Fibroblast of mammary gland (primary cell): ENCODE measurements at places on chromosomes 11 and 22.
A peak's percentile ranks its signal among the peaks of the same experiment; 100 is the strongest.

DNA sequence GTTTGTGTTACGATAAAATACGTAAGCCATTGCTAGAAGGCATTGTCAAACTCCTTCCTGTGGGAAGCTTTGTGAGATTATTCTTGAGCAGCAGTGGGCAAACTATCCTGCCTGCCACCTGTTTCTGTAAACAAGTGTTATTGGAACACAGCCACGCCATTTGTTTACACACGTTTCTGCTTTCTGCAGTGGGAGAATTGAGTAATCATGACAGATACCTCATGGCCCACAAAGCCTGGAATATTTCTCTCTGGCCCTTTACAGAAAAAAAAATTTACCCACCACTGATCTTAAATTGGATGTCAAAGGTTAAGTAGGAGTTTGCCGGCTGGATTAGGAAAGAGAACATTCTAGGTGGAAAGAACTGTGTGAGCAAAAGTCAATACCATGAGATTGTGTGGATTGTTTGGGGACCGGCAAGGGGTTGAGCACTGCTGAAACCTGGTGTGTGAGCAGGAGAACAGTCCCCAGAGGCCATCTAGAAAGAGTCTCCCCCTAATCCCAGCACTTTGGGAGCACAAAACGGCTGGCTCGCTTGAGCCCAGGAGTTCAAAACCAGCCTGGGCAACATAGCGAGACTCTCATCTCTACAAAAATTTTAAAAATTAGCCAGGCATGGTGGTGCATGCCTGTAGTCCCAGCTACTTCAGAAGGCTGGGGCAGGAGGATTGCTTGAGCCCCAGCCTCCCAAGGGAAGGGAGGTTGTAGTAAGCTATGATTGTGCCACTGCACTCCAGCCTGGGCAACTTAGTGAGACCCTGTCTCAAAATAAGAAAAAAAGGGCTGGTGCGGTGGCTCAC is 6.0 kb upstream of the PLA2G6 start:
- DNase-seq = peak; percentile 56

GRCh38 chr22:33327348-33327860 is 269.2 kb upstream of the SYN3 start:
- no peak for DNase-seq

DNA sequence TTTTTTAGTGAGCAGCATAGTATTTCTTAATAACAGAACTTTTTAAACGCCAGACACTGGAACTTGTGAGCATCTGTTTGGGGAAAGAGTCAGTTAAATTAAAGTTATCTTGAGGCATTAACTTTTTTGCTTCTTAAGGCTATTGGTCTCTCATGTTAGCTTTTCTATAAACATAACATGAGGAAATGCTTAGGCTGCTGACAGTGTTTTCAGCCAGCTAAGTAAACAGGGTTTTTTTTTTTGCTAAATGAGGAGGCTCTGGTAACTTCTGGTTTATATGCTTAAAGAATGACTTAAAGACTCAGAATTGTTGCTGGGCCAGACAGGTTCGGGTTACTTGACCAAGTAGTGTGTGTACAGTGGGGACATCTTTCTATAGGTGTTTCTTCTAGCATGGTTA is 95.8 kb upstream of the ALKBH3 start:
- DNase-seq = no peak

GRCh38 chr11:59678118-59678812 is 9.4 kb upstream of the PATL1 start:
- DNase-seq = peak; percentile 20

- DNase-seq = no peak
Measured at GRCh38 chr11:108786281-108786990, 121.6 kb downstream of the DDX10 start.

DNA sequence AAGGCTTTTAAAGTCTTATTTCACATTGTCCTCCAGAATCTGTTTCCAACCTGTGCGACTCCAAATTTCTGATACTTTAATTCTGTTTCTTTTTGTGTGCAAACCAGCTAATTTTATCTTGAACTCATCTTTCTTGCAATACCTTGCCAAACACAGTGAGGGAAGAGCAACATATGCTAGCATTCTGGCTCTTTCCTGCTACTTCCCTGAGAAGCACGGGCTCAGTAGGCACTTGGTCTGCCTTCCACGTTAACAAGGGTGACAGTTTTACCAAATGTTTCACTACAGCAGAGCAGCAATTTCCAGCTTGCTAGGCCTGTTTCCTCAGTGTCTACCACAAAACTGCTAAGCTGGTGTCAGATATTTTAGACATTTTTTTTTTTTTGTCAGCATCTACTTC is 405.8 kb downstream of the NTM start:
- no peak for DNase-seq

DNA sequence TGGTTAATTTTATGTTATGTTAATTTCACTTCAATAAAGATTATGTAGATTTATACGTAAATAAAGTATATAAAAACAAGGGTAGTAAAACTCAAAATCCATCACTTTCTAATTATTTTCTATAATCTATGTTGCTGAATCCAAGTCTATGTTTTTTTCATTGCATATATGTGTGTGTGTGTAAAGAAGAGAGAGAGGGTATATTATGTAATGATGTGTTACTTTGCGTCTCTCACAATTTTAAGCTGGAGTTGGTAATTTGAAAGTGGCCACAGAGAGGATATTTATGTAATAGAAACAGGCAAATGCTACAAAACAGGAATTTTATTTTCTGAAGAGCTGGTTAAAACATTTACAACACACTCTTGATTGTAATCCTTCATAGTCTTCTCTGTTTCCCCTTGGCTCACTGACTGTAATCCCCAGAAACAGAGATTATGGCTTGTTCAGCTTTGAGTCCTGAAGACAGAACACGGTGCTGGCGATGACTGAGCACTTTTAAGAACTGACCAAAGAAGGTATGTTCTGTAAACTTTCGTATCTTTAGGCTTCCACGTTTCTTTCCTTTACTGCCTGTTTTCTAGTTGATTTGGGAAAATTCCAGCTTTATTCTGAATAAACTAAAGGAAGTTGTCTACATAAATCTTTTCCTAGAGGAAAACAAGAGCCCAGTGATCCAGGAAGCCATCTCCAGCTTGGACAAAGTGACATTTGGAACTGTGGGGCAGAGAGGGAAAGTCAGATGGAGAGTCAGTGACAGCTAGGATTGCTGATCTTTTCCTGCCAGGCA is 43.6 kb downstream of the OR2AG2 start:
- no peak for DNase-seq

DNA sequence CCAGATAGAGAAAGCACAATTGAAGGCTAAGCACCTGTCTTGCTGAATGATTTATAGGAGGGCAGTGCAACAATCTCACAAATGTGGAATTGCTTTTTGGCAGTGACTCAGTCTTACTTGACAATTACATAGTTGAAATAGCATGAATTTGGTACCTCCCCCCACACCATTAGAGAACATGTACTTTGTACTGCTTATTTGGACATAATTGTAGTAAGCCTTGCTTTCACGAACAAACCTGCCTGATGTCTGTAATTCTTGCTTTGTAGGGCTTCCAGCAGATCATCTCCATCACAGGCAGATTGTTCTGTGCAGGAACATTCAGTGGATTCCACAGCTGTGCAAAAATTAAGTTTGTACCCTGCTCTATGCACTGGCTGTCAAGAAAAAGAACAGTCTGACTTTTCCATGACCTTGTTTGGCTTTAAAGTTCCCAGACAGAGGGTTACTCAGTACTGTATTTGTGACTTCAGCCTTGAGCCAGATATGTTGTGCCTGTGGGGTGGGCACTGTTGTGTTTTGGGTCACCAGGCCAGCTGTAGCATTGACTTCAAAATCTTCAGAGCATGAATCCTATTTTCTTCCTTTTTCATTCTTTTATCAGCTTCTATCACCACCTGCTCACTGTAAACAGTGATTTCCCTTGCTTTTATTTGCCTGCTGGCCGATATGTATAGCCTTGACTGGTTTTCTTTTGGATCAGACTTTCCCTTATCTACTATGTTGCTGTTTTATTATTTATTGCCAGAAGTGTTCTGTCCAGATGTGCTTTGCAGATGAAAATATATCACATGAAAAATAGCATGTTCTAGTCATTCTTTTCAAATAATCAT is 941.0 kb upstream of the CHORDC1 start:
- peak; percentile 17 for DNase-seq

DNA sequence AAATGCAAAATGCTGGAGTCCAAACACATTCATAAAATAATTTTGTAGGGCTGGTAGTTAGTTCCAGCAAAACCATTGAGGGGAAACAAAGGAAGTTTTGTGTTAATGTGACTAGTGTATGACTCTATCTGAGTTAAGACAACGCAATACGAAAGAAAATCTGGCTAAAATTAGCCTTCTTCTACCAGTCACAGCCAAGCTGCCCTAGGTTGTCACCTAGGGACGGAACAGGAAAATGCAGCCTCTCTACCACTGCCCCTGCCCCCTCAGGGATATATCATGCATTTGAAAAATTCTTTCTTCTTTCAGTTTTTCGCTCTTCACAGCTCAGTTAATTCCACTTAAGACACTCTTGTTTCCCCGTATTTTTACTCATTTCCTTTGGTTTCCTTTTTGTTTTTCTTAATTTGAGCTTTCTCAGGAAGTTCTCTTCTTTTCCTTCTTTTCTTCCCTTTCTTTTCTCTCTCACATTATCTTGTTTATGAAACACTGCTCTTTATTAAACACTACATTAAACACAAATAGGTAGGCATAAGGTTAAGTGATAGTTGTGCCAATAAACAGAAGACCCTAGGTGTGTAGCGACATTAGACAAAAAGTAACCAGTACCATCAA is 30.6 kb downstream of the KIRREL3 start:
- DNase-seq = peak; percentile 38

GRCh38 chr22:22342697-22343580 is 98.4 kb downstream of the VPREB1 start:
- DNase-seq = peak; percentile 24

- DNase-seq = no peak
Measured at GRCh38 chr22:29901354-29901753, 18.4 kb downstream of the MTMR3 start.

GRCh38 chr11:22177186-22177585 is 15.7 kb upstream of the ANO5 start:
- DNase-seq = no peak

DNA sequence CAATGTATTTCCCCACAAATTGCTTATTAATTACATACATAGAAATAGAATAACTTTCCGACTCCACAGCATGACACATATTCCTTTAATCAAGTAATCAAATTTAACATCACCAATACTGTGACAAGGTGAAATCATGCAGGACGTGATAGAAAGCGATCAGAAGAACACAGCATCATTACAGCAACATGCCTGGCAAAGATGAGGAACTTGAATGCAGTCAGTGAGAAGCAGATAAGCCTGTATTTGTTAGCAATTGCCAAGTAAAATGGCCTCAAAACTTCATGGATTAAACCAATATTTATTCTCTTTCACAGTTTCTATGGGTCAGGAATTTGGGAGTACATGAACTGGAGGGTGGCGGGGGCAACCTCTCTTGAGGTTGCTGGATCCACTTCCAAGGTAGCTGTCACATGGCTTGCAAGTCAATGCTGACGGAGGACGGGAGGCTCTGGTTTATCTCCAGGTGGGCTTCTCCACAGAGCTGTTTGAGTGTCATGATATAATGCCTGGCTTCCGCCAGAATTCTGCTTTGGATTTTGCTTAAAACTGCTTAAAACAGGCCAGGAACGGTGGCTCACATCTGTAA is 12.0 kb upstream of the TEAD1 start:
- no peak for DNase-seq

GRCh38 chr11:61254403-61255025 is 13.5 kb downstream of the PGA5 start:
- DNase-seq = peak; percentile 66

GRCh38 chr11:103537904-103538502 is 428.8 kb downstream of the DYNC2H1 start:
- DNase-seq = peak; percentile 62

GRCh38 chr11:94309757-94310156 is 5.4 kb downstream of the IZUMO1R start:
- DNase-seq = no peak

- DNase-seq = peak; percentile 98
Measured at GRCh38 chr22:24060375-24060788, 49.3 kb downstream of the CABIN1 start.

DNA sequence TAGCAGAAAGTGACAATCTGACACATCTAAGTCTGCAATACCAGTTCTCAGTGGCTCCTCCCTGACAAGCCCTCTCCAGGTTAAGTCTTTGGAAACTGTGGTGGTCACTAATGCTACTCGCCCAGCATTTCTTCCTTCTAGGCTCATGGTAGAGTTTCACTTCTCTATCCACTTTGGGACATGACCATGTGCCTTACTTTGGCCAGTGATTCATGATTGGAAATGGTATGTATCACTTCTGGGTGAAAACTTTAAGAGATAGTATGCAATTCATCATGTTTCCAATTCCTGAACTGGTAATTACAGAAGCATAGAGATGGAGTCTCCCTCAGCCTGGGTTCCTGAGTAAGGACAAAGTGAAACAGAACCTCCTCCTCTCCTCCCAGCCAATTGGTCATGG is 151.5 kb upstream of the LMO1 start:
- DNase-seq = no peak

DNA sequence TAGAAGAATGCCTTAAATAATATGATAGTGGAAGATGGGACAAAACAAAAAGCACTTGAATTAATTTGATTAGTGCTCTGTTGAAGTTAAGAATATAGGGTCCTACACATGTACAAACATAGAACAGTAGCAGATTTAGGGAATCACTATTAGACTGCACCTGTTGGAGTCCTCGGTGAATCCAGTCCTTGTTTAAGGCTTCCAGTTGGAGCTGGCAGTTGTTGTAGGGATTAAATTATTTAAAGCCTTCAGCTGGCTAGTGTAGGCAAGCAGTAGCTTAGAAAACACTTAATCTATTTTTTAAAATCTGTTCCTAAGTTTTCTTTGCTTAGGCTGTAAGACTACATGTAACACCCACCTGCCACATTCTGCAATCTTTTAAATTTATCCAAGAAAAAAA is 24.5 kb upstream of the CSTF3 start:
- DNase-seq = no peak

DNA sequence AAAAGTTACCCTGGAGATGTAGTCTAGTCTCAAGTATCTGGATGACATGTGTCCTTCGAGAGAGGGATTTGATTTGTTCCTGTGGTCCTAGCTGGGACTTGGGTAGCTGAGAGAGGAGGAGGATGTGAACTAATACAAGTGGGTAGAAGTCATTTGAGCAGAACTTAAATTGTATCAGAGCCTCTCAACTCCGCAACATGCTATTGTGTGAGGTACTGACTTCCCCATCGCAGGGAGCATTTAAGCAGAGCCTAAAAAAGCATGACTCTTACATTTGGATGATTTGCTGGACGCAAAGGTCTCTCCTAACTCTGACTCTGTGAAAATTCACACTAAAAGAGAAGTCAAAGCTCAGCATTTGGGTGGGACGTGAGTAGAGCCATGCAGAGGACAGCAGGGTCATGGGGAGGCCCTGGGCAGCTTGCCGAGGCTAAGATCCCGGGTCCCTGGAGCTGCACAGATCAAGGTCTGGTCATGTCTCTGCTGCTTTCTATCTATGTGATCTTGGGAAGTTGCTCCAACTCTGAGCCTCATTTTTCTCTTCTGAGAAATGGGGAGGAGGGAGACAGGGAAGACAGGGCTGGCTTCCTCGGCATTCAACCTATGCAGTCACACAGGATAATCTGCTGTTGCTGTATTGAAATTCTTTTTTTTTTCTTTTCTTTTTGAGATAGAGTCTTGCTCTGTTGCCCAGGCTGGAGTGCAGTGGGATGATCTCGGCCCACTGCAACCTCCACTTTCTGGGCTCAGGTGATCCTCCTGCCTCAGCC is 44.9 kb downstream of the CD82 start:
- no peak for DNase-seq

GRCh38 chr11:130710497-130711012 is 205.7 kb downstream of the SNX19 start:
- DNase-seq = peak; percentile 16
